Stimulated activated CD4-positive, alpha-beta T cell treated with anti-CD3 and anti-CD28 coated beads, Interleukin-1b, Interleukin-23, amount 100 ng/mL, for 4 hours (primary cell): ENCODE measurements at places on chromosomes 12 and 14.
A peak's percentile ranks its signal among the peaks of the same experiment; 100 is the strongest.

DNA sequence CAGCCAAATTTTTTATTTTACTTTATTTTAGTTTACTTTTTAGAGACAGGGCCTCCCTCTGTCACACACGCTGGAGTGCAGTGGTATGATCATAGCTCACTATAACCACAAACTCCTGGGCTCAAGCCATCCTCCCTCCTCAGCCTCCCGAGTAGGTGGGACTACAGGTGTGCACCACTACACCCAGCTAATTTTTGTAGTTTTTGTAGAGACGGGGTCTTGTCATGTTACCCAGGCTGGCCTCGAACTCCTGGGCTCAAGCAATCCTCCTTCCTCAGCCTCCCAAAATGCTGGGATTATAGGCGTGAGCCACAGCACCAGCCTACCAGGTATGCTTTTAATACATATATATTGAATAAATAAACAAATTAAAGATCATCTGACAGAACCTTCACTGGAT is 32.7 kb upstream of the LTA4H start:
- DNase-seq = no peak

DNA sequence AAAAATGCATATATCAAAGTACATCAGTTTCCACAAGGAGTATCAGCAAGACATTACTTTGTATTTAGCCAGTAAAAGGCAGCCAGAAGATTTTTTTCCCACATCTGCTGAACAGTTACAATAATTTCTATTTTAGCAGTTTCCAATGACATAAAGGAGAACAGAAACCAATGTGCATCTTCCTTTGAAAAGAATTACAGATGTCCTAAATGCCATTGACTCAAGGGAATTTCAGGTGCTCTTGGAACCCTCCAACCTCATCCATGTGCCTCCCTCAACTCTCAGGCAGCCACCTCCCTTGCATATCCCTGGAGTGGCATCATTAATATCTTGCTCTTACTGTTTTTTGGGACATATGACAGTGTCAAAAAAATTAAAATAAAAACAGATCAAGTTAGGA is 62.2 kb upstream of the ST8SIA1 start:
- DNase-seq = no peak

GRCh38 chr12:54173066-54173726 is 15.6 kb downstream of the SMUG1 start:
- DNase-seq = peak; percentile 26

DNA sequence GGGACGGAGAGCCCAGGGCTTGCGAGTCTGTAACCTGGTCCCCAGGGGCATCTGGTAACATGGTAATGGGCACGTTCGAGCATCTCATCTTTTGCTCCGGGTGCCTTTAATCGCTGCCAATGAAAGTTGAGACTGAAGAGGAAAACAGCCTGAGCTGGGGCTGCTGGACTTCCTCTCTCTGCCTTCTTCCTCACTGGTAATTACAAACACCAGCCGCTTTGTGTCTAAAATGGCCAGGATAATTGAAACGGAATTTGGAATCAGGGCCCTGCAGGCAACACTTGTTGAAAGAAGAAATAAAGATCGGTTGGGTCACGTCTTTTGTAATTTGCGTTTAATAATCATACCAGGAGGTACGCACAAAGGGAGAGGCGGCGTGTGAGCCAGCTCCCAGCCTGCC is 51.5 kb upstream of the GPATCH2L start:
- DNase-seq = no peak

DNA sequence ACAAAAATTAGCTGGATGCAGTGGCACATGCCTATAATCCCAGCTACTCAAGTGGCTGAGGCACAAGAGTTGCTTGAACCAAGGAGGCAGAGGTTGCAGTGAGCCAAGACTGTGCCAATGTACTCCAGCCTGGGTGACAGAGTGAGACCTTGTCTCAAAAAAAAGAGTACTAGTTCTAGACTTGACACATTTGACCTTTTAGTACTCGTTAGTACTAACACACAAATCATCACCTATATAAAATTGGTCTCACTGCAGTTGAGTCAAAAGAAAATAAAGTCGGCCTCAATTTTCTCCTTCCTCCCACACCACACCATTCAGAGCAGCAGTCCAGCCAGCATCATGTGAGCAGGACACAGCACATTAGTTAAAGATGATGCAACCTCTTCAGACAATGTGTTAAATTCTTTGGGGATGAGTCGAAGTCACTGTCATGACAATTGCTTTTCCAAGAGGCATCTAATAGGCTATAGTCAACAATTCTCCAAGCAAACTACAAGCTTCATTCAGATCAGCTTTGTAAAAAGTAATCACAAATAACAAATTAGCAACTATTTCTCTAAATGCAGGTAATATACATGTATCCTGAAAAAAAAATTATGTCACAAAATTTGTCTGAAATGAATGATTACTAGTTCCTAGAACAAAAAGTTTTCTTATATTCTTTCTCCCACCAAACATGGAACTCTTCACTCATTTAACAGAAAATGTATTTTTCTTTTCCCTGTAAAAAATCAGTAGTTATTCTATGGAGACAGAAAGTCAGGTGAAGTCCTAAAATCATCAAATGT is 55.6 kb downstream of the CLIP1 start:
- DNase-seq = no peak

DNA sequence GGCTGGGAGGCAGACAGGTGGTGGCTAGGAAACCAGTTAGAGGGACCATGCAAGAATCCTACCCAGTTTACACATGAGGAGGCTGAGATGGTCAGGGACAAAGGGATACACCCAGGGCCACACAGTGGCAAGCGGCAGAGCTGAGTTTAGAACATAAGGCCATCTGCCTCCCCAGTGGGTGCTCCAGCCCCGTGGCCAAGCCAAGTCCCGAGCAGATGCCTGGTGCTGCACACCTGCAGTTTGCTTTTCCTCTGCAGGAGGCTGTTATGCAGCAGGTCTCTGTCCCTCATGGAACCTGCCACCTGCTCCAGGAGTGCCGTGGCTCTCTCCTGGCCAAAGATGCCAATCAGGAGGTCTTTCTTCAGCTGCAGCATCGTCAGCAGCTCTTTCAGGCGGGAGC is 70.8 kb downstream of the SYNE3 start:
- DNase-seq = no peak
